CD4-positive, alpha-beta T cell treated with Interferon gamma for 1 hour (primary cell): ENCODE measurements at places on chromosomes 16 and 17.

DNA sequence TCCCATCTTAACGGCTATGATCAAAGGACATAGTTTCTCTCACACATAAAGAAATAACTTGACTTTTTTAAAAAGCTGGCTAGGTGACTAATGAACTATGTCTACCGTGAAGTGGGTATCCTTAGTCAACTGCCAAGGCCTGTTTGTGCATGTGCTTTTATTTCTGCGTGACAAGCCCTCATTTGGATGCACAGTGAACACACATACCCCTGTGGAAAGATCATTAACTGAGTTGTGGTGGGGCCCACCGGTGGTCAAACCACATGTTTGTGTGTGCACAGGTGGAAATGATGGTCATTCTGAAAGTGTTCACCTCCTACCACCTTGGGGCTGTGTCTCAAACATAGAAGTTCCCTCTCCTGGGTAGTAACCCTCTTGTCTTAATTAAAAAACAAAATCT, 256.1 kb upstream of the SALL1 start:
- DNase-seq = no peak

- peak; percentile 67 for DNase-seq
These were observed 3.7 kb downstream of the KLHDC4 start for GRCh38 chr16:87762071-87762571.

DNA sequence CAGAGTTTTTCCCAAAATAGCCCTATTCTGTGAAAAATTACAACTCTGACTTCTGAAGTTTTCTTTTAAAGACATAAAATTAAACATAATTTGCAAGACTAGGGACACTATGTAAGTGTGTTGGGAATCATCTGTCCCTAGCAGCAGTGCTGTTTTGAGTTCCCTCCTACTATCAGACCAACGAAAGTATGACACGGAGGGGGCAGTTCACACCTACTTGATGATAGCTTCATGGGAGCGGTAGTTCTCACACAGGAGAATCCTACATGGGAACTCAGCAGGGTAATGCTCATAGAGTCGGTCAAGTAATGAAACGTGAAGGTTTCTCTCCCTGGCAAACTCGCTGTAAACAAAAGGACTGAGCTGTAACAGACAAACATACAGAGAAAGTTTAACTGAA, 96.6 kb downstream of the HELZ start:
- DNase-seq = no peak

GRCh38 chr17:34502426-34502825, 77.0 kb upstream of the TMEM132E start:
- DNase-seq = no peak

DNA sequence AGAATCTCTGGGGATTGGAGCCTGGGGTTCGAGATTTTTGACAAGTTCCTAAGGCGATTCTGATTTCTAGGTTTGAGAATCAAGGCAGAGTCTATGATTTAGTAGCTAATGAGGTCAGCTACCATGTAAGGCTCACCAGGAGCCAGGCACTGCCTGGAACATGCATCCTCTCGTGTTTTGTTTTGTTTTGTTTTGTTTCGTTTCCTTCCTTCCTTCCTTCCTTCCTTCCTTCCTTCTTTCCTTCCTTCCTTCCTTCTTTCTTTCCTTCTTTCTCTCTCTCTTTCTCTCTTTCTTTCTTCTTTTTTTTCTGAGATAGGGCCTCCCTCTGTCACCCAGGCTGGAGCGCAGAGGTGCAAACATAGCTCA, 39.1 kb downstream of the SRCIN1 start:
- no peak for DNase-seq

DNA sequence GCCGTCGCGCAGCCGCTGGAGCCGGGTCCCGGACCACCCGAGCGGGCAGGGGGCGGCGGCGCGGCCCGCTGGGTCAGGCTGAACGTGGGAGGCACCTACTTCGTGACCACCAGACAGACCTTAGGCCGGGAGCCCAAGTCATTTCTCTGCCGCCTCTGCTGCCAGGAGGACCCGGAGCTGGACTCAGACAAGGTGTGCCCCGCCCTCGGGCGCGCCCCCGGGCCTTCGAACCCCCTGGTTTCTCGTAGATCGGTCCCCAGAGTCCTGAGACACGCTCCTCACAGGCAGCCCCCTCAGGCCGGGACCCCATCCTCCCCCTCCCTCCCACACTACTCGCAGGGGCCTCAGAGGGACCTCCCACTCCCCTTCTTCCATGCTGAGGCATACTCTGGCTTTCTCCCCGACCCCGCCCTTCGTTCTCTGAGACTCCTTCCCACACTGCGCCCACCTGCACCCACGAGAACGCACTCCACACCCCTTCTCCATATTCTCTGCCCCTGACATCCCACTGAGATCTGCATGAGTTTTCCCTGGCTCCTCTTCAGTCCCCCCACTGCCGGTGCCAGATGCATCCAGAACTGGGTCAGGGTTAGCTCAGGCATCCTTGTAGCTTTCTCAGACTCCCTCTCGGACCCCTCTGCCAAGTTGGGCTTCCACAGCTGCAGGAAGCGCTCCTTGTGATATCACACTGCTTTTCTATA, 523 bp downstream of the KCTD2 start:
- peak; percentile 9 for DNase-seq
